ENCODE measurements at places on chromosomes 2 and 18.

GRCh38 chr2:68969736-68970490 lies 4.5 kb upstream of the GKN1 start:
- ATAC-seq = no peak

- ATAC-seq = no peak
Observed at GRCh38 chr2:88053296-88053695, 2.3 kb downstream of the KRCC1 start.

- ATAC-seq = no peak
Observed at GRCh38 chr2:210169516-210170195, 1.6 kb downstream of the KANSL1L start.

DNA sequence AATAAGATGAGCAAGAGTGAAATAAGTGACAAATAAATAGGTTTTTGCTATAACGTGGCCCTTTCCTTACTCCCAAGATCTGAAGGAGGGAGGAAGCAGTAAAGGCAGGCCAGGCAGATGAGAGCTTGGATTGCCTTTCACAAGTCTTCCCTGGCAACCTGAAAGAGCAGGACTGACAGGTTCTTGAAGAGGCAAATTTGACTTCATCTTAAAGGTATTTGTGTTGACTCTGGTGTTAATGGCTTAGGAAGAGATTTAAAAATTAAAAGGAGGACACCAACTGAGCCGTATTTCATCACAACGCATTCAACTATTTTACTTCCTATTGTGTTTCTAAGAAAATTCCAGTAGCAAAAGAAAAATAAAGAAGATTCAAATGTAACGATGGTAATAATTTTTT lies 3.2 kb downstream of the STRN start:
- no peak for ATAC-seq

DNA sequence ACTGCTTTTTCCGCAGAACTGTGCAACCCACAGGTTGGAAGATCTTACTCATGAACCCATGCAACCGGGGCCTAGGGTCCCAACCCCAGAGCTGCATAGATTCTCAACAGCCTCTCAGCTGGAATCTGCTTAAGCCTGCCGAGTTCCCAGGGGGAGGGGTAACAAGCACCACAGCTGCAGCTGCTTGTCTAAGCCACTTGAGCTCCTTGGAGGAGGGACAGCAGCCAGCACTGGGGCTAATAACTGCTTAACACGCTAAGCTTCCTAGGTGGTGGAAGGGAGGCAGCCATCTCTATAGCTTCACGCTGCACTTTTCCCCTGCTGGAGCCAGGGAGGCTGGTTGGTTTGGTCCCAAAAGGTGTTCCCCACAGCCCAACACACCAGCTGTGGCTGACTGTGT lies 311.6 kb downstream of the DSC3 start:
- ATAC-seq = no peak

- ATAC-seq = no peak
Observed at GRCh38 chr2:37894601-37895000, 30.5 kb upstream of the RMDN2 start.

- ATAC-seq = no peak
Observed at GRCh38 chr2:10877651-10878111, 34.1 kb upstream of the KCNF1 start.

DNA sequence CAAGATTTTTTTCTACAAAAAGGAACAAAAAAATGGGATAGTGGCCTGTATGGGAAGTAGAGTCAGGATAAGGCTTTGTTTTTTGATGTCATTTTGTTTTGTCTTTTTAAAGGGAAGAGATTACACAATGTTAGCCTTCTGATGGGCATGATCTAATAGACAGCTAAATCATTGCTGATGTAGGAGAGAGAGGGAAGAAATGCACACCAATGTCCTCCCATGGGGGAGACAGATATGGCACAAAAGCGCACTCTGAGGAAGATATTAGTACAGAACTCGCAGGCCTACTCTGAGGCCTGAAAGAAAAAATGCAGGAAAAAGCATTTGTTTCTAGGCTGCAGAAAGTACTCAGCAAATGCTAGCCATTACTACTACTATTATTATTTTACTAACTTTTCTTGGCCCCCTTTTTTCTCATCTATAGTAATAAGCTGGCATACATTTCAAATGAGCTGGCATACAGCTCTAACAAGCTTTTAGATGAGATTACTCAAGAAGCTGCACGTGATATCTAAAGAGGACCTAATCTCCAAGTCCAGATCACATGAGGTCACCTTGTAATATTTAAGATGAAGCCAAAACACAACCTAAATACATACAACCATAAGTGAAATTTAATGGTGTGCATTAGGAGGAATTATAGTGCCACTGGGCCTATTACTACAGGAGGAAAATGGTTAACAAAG lies 269.4 kb upstream of the TANK start:
- ATAC-seq = no peak

- no peak for ATAC-seq
Observed at GRCh38 chr18:75500545-75500944, 73.0 kb upstream of the SMIM21 start.

GRCh38 chr2:46315103-46315890 lies 18.1 kb downstream of the EPAS1 start:
- peak; percentile 89 for ATAC-seq

DNA sequence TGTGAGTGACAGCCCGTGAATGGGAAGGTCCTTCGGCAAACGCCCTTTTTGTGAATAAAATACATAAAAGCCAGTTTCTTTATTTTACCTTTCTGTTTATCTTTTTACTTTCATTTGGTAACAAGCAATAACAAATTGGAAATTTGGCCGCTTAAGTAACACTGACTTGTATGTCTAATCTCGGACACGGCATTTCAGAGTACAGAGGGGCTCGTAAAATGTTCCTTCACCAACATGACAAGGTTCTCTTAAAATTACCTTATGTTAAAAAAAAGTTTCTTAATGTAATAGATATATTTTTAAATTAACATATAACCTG lies 558 bp upstream of the NEMP2 start:
- ATAC-seq = no peak

GRCh38 chr18:58310517-58310916 lies 266.5 kb downstream of the NEDD4L start:
- no peak for ATAC-seq

DNA sequence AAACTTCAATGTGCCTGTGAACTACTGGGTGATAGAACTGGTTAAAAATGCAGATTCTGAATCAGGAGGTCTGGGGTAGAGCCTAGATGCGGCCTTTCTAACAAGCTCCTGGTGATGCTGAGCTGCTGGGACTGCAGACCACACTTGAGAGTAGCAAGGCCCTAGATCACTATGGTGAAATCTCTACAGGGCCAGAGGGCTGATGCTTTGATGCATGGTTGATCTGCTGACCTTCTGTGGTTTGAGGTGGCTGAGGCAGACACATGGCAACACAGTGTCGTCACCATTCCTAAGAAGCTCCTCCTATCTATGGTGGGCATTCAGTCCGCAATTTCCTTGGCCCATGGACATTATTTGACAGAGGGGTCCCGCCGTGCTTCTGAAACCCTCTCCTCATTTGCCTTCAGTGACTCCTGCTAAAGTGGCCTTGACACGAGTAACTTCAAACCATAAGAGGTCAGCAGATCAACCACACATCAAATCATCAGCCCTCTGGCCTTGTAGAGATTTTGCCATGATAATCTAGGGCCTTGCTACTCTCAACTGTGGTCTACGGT lies 19.8 kb downstream of the CCDC68 start:
- ATAC-seq = no peak

DNA sequence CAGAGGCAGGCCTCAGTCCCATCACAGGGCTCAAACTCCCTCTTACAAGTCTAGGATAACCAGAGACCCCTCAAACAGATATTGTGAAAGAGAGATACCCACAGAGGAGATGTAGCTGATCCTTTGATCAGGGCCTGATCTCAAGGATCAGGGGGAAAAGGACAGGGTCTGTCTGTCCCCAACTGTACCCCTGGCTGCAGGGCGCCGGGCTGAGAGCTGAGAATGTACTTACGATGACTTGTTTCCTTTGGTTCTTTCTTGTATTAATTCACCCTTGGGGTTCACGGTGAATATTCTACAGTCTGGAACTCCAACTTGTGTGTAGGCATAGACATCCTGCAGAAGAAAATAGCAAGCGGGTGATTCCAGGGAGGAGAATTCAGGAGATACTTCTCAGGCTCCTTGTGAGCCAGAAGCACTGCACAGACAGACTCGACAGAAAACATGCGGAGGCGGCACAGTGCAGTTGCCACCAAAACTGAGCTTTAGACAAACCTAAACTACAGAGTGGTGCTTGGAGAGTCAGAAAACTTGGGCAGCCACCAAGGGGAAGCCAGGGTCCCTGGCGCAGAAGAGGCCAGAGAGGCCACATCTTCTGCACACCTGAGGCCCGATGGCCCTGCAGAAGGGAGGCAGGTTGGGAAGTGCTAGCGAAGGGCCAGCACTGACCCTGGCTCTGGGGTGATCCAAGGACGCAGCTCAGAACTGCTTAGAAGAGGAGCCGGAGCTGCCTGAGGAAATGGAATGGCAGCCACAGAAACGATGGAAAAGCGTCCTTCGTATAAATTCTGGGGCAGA lies 73.9 kb downstream of the EMILIN2 start:
- no peak for ATAC-seq

- ATAC-seq = no peak
Observed at GRCh38 chr2:37670378-37671008, 949 bp downstream of the CDC42EP3 start.

- no peak for ATAC-seq
Observed at GRCh38 chr2:187982668-187983067, 309.0 kb upstream of the GULP1 start.

GRCh38 chr2:27049422-27050280 lies 1.8 kb upstream of the AGBL5 start:
- no peak for ATAC-seq

- no peak for ATAC-seq
Observed at GRCh38 chr2:113896791-113897190, 6.9 kb downstream of the ACTR3 start.

DNA sequence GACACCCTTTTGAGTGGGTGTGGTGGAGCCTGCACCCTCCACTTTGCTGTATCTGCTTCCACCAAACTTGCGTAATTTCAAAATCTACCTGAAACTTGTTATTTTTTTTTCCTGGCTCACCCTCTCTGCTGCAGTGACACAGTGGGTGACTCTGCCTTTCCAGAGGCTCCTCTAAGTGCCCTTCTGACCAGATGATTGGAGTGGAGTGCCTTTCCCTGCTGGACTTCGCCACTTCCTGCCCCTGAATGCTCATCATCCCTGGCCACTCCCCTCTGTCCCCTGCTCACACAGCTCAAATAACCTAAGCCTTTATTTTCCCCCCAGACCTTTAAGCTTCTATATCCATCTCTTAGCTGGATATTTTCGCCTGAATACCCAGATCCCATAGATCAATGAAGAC lies 777.5 kb upstream of the ID2 start:
- no peak for ATAC-seq

GRCh38 chr2:99719102-99719501 lies 229.3 kb upstream of the REV1 start:
- no peak for ATAC-seq

DNA sequence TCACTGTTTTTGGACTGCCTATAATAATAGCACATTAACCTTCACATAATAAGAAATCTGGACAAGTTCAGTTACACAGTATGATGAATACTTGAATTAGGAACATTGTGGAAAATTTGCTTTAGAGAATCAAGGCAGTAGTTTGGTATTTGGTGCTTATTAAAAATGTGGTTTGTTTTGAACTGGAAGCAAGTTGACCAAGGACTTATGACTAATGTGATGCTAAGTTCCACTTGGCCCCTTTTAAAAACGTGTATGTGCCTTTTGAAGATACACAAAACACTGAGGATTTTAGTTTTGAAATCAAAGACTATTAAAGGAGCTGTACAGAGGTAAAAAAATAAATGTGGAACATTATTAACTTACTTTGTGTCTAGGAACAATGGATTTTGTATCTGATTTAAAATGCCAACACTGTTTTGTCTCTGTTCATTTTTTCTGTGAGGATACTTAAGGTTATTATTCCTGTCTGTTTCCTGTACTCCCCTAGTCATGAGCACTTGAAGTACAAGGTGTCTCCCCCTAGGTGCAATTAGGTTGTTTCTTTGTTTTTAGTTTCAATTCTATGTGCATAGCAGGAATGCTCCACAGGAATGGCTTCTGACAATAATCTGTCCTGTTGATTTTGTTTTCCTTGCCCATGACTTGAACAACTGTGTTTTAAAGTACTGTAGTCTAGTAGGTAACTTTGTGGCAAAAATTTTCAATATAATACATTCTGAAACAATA lies 49.6 kb upstream of the PTH2R start:
- no peak for ATAC-seq

- ATAC-seq = no peak
Observed at GRCh38 chr2:190882856-190883582, 2.4 kb downstream of the GLS start.

GRCh38 chr2:18381386-18381785 lies 179.1 kb downstream of the RDH14 start:
- ATAC-seq = no peak

- no peak for ATAC-seq
Observed at GRCh38 chr2:216006164-216006663, 7.1 kb downstream of the MREG start.

- no peak for ATAC-seq
Observed at GRCh38 chr2:182165202-182165601, 179.5 kb downstream of the PPP1R1C start.

GRCh38 chr2:50260886-50261285 lies 771.0 kb downstream of the NRXN1 start:
- no peak for ATAC-seq

DNA sequence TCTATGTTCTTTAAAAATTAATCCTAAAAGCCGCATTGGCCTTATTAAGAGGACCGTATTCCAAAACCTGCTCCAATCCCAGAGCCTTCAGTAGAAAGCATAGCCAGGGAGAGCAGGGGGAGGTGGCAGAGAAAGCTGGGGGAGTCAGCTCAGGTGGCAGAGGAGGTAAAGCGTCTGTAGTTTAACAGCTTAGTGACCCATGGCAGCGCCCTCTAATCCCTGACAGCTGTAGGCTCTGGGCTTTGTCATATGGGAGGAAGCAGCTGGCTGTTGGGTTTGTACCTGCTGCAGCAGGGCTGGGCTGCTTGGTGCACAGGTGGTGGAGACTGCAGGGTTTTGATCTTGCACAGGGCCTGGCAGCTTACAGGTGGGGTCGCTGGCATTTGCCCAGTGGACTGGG lies 50.6 kb downstream of the THNSL2 start:
- no peak for ATAC-seq

DNA sequence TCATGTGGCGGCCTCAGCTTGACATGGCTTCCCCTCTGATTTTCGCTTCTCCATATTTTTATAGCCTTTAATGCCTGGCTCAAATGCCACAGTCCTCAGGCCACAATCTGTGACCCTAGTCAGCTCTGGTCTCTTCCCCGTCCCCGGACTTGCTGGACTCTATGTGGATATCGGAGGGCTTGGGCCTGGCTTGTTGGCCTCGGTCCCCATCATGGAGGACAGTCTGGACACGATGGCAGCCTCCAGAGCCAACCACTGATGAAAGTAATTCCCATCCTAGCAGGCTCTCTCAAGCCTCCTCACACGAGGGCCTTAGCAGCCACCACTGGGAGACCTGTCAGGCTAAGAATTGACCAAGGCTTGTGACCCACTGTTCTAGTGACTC lies 61.6 kb downstream of the LPIN1 start:
- no peak for ATAC-seq
